Vagina (tissue), 2 donors: ENCODE measurements at places on chromosomes 5 and 9.

DNA sequence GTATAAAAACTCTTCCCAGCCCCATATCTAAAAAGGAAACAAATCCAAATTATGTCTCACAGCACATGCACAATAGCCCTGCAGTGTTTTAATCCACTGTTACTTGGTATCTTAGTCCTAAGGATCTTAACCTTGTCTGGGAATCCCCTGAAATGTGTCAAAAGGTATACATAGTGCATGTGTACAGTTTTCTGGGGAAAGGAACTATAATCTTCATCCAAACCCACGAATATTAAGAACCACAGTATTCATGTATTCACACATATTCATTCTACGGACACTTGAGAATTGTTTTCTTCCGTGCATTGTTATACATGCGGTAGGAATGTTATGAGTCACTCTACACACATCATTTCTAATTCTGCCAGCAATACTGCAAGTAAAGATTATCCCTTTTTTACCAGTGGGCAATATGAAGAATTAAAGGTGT is 47.8 kb upstream of the SNX2 start:
- no peak for DNase-seq

GRCh38 chr5:176180339-176180738 is 57.9 kb upstream of the SIMC1 start:
- DNase-seq: no peak

- no peak for DNase-seq
These were observed 359.5 kb downstream of the TMEM167A start for GRCh38 chr5:82717738-82718137.

DNA sequence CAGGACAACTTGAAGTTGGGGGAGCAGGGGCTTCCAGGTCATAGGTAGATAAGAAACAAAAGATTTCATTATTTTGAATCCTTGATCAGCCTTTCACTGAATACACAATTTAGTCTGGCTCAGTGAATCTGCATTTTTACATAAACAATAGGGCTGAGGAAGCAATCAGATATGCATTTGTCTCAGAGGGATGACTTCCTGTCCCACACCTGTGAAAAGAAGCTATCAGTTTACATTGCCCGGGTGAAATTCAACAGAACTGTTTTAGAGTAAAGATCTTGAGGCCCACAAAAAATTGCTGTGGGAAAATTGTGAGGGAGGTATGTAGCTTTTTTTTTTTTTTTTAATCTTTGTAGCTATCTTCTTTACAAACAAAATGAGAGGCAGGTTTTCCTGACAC is 38.3 kb downstream of the DNAJB5 start:
- no peak for DNase-seq

DNA sequence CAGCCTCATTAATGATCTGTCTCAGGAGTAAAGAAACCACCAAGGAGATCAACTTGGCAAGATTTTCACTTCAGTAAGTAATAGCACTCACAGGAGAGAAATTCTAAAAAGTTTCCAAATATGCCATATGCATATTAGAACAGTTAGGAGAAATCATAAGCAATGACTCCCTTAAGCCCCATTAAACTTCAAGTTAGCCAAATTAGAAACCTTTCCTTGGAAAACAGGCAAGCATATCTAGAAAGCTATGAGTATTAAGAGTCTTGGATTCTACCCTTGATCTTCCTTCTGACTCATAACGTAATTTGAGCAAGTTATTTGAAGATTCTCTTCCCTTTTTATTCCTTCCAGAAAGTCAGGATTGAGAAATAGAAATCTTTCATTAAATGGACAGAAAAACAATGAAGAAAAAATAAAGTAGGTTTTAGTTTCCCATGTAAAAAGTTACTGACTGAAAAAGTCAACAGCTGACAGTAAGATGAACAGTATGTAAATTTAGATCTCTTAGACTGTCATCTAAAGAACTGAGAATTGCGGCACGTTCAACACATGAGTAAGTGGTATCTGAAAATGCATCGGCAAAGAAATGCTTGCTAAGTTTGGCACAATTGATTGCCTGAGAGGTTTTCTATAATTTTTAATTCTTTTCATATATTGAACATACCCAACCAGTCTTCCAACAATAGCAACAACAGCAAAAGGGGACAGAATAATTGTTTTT is 565.7 kb upstream of the FTMT start:
- no peak for DNase-seq

DNA sequence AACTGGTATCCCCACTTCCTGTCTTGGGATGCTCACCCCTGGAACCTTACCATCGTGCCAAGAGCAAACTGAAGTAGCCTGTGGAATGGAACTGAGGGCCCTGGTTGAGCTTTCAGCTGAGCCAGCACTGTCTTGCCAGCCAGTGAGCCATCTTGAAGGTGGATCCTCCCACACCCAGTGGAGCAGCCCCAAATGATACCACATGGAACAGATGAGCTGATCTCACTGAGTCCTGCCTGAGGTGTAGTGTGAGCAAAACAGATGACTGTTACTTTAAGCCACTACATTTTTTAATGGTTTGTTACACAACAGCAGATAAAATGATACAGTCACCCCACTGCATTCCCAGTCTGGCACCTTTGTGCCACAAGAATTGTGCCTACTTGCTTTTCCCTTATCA is 2.2 kb upstream of the PCYOX1L start:
- DNase-seq: no peak

DNA sequence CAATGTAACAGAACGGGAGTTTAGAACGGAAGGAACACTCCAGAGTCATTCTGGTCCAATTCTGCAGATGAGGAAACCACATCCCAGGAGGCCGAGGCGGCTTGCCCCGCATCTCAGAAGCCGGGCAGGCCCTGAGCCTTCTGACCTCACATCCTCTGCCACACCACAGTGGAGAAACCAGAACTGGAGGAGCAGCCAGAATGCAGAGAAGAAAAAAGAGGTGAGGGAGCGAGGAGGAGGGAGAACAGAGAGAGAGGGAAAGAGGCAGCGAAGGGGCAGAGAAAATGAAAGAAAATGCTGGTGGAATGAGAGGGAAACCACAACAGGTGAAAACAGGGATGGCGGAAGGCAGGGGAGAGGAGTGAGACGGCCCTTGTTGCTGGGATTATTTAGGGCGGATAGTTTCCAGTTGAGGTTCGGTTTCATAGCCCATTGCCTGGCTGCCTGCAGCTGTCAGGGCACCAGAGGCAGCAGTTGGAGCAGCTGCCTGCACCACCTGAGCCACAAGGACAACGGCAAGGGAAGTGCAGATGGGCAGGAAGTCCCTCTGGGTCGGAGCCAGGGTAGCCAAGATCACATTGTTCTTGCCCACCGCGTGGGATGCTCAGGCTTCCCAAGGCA is at the start of gene HMHB1:
Gene HMHB1 (plus strand): TSS at position 77 of the 621 bp plus-strand sequence.
- DNase-seq: no peak

DNA sequence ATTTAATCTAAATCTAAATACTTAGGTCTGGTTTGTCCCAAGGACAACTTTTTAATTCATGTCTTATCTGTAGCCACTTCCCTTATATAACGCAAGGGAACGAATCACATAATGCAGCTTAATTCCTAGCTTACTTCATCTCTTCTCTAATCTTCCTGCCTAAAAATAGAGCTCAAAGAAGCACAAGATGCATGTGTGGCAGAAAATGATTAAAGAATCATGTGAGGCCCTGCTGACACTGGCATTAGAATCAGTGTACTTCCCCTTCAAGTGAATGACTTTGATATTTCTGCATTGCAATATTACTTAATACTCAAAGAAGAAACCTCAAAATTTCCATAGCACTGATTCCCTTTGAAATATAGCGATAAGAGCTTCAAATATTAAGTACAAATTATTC is 317.9 kb upstream of the FTMT start:
- no peak for DNase-seq

- no peak for DNase-seq
These were observed 109.4 kb downstream of the ZNF608 start for GRCh38 chr5:124637011-124637410.

DNA sequence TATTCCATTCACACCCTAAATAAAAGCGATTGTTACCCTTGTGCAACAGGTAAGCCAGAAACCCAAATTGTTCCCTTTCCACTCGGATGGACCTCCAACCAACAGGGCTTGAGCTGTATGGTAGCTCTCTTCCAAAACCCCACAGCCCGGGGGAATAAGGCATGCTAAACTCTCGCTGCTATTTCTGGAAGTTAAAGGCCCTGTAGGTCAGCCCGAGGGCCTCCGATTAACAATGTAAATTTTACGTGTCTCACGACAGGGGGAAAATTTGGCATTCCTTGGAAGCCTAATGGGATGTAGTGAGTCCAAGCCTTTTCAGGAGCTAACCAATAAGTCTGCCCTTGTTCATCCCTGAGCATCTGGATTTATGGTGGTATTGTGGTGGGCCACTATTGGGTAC is 26.0 kb downstream of the CNOT8 start:
- no peak for DNase-seq

DNA sequence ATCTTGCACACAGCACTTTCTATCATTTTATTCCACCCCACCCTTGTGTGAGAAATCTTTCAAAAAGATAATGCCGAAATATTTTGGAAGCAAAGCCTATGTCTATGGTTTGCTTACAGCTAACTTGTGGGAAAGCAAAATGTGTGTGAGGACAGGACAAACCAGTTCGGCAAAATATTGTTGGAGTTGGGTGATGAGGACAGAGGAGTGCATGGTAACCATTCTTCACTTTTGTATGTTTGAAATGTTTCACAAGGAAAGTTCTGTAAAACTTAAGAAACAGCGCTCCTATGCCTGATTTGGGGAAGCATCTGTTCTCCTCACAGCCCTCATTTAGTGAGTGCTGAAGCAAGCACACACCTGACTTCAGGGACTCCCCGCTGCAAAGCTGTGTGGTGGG is 62.0 kb upstream of the RNF130 start:
- DNase-seq: no peak

GRCh38 chr5:1520791-1521453 is 2.8 kb downstream of the LPCAT1 start:
- DNase-seq: peak; percentile 64

DNA sequence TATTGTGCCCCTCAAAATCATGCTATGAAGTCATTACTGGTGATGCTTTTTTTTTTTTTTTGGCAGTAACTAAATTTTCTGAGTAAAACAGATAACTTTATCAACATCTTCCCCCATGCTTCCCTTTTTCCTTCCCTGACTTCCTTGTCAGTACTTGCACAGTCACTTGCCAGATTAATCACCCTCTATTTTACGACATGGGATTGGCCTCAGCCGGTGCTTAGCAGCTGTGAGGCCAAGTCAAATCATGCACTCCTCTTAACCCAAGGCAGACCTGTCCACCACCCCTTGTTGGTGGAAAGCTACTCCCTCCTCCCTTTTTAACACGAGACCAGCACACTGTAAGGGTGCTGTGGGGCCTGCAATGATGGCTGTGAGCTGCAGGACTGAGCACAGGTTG is 118.0 kb upstream of the OTULINL start:
- no peak for DNase-seq

GRCh38 chr5:159564031-159564430 is 233.7 kb upstream of the IL12B start:
- no peak for DNase-seq

GRCh38 chr5:149605998-149606724 is 24.9 kb downstream of the ARHGEF37 start:
- DNase-seq: no peak
